ENCODE measurements at places on chromosomes 11 and 22.
A peak's percentile ranks its signal among the peaks of the same experiment; 100 is the strongest.

- DNase-seq = no peak
These were observed 2.2 kb downstream of the LRFN4 start for GRCh38 chr11:66858939-66859685.

DNA sequence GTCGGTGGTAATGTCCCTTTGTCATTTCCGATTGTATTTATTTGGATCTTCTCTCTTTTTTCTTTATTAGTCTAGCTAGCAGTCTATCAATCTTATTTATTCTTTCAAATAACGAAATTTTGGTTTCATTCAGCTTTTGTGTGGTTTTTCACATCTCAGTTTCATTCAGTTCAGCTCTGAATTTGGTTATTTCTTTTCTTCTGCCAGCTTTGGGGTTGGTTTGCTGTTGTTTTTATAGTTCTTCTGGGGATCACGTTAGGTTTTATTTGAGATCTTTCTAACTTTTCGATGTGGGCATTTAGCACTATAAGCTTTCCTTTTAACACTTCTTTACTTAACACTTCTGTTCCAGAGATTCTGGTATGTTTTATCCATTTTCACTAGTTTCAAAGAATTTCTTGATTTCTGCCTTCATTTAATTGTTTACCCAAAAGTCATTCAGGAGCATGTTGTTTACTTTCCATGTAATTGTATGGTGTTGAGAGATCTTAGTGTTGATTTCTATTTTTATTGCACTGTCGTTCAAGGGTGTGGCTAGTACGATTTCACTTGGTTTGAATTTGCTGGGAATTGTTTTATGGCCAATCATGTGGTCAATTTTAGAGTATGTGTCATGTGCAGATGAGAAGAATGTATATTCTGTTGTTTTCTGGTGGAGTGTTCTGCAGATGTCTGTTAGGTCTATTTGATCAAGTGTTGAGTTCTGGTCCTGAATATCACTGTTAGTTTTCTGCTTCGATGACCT lies 7.7 kb upstream of the SCGB1D1 start:
- no peak for DNase-seq

- peak; percentile 67 for DNase-seq
These were observed 373.9 kb upstream of the C11orf87 start for GRCh38 chr11:109048098-109048497.

DNA sequence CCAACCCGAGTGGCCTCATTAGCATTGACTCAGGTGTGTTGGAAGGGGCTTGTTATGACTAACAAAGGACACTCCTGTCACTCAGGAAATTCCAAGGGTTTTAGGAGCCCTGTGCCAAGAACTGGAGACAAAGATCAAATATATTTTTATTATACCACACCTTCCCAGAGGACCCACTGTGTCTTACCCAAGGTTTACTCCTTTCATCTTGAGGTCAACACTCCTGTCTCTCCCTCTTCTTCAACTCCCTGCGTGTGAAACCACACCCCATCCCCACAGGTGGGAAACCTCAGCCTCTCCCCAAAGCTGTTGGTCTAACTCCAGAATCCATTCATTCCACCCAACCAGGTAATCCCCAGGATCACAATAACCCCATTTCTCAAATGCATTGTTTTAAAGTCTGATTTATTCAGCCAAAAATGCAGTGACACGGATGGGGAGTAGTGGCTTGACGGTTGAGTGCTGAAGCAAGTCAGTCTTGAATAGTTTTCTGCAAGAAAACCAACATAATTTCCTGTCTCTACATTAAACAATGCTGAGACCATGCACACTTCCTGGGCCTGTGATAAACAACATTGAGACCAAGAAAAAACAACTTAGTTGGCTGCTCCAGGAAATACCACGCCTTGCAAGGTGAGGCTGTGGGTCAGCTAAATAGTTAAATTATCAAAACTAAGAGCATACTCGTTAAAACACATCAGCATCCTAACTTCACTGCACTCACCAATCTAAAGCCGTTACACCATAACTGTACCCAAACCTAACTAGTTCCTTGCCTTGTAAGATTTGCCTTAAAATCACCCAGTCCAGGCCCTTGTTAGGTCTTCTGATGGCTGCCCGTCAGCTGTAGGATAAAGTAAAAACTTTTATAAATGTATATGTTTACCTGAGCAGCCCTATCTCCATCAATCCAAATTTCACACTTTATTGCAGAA lies 38.5 kb upstream of the SPON1 start:
- no peak for DNase-seq

DNA sequence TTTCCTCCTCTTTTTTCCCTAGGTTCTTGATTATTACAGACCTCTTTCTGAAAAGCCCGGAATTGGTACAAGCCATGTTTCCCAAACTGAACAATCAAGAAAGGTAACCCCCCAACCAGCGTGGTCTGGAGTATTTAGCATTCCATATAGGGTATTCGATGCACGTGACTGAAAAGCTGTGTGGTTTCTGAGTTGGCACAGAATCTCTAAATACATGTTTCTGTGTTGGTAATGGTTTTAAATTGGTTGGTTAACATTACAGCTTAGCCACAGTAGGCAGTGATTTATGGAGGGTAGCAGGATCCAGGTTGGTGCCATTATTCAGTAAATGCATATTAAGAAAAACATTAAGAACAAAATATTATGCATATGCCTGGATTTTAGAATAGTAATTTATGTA lies 46.8 kb downstream of the ATXN10 start:
- peak; percentile 13 for DNase-seq

GRCh38 chr11:27873664-27874063 lies 173.4 kb upstream of the BDNF start:
- no peak for DNase-seq

DNA sequence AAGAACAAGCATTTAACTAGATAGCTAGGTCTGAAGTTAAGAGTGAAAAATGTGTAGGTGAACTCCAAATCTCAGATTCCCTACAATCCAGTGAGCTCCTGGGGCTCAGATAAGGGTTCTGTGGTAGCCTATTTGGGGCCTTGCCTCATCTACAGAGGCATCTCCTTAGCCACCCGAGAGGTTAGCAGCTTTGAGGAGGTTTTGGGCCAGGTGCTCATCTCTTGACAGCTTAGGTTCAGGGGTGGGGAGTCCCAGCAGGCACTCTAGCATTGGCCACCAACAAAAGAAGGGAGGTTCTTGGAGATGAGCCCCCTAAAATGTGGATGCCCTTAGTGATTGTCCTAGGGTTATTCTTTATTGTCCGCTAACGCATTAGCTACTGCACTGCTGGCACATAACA lies 184.4 kb upstream of the B3GAT1 start:
- DNase-seq = no peak

- DNase-seq = no peak
These were observed 264.4 kb downstream of the CTTN start for GRCh38 chr11:70662691-70663098.

DNA sequence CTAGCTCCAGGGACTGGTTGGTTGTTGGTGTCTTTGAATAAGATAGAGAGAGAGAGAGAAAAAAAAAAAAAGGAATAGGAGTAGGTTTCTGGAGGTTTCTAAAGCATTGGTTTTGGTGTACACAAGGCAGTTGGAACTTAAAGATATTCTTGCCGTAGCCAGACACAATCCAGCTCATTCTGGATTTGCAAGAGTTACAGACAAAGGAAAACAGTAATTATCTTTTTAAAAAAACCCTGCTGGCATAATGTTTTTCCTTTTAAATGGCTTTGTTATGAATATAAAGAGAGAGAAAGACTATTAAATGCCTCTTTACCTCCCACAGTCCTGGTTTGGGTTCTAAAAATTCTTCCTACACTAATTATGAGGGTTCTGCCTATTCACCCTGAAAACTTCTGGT lies 120.4 kb upstream of the RAG2 start:
- DNase-seq = no peak

DNA sequence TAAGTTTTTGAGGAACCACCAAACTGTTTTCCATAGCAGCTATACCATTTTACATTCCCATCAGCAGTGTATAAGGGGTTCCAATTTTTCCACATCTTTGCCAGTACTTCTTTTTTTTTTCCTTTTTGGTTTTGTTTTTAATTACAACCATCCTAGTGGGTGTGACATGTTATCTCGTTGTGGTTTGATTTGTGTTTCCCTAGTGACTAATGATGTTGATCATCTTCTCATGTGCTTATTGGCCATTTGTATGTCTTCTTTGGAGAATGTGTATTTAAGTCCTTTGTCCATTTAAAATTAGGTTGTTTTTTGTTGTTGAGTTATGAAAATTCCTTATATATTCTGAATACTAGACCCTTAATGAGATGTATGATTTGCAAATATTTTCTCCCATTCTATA lies 59.3 kb downstream of the STIM1 start:
- no peak for DNase-seq

DNA sequence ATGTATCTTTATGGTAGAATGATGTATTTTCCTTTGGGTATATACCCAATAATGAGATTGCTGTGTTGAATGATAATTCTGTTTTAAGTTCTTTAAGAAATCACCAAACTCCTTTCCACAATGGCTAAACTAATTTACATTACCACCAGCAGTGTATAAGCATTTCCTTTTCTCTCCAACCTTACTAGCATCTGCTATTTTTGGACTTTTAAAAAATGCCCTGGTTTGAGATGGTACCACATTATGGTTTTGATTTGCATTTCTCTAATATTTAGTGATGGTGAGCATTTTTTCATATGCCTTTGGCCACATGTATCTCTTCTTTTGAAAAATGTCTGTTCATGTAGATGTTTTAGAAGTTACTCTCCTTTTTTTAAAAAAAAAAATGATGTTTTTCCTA lies 142.0 kb downstream of the METTL15 start:
- no peak for DNase-seq

GRCh38 chr11:40160418-40160817 lies 1299.0 kb downstream of the LRRC4C start:
- DNase-seq = no peak

GRCh38 chr11:66559142-66559865 lies 9.1 kb downstream of the CTSF start:
- DNase-seq = peak; percentile 10

DNA sequence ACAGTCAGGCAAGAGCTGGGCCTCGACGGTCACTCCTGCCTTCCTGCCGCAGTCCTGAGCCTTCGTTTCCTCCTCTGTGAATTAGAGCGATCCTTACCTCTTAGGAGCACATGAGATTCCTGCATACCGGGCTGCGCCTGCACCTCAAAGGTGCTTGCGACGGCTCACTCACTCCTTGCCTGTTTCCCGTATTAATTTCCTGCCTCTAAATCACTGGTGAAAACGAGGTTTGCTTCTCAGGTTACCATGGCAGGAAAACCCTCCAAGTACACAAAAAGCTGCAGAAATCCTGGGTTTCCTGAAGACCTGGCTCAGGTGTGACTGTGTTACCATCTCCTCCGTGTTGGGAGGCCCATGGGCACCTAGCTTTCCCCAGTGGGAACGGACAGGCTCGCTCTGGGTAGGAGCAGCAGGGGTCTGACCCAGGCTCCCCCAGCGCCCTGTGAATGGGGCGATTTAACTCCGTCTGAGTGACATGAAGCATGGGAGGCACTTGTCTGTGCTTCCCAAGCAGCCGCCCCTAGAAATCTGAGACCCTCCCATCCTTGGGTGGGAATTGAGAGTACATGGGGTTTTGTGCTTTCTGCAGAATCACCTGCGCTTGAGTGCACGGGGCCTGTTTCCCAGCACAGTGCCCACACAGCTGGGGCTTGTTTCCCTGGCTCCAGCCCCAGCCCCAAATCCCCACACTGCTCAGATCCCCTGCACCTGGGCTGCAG lies 64.8 kb downstream of the PHF21B start:
- no peak for DNase-seq

- no peak for DNase-seq
These were observed 99.0 kb downstream of the CASP12 start for GRCh38 chr11:104799251-104799650.

DNA sequence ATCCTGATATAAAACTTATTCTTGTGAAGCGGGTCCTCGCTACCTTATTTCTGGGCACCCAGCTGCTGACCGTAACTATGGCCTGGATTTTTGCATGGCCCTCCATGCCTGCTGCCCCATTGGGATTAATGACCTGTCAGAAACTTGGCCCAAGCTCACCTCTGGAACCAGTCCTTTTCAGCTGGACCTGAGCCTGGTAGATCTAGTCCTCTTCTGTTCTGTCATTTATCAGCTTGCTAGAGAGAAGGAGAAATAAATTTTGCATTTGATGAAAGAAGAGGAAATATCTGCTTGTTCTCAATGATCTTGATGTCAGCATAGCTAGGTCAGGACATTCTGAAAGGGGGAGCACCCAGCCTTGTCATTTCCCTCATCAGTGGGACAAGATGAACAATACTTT lies 387.8 kb upstream of the LARGE1 start:
- no peak for DNase-seq

GRCh38 chr11:118545533-118545932 lies 14.5 kb downstream of the TMEM25 start:
- no peak for DNase-seq

GRCh38 chr22:23132376-23133091 lies 9.3 kb downstream of the RSPH14 start:
- no peak for DNase-seq

GRCh38 chr11:69369945-69370344 lies 76.0 kb downstream of the MYEOV start:
- no peak for DNase-seq

GRCh38 chr11:27241311-27242122 lies 121.5 kb downstream of the CCDC34 start:
- DNase-seq = peak; percentile 97

DNA sequence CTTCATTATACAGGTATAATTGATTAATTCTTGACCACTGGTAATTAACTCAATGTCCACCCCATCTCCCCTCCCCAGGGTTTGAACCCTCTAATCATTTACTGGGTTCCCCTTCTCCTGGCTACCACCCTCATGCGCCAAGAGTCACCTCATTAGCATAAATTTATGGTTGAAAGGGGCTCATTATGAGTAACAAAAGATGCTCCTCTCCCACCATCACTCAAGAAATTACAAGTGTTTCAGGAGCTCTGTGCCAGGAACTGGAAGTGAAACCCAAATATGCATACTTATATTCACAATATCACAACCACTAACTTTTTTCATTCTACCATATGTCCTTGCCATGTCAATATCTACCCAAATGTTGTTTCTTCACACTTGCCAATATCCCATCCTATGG lies 7.8 kb upstream of the STIP1 start:
- DNase-seq = no peak

- peak; percentile 72 for DNase-seq
These were observed 43.7 kb upstream of the SUSD2 start for GRCh38 chr22:24137595-24137994.

DNA sequence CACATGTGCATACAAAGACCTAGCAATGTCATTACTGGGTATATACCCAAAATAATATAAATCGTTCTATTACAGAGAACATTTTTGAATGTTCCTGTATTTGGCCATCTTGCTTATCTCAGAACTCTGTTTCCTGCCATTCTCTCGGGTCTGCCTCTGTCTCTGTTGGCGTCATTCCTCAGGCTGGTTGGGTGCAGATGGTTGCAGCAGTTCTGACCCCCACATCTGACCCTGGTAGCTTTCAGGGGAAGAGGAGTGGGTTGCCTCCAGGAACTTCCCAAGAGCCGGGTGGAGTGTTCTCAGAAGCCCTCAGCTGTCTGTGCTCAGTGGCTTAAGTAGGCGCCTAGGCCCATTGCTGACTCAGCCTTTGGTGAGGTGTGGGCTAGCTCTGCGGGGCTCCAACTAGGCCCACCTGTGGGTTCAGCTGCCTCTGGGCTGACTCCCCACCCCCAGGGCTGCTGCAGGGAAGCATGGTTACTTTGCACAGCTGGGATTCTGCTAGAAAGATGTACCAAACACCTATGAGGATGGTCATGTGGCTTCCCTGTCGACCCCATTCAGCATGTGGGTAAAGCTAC lies 114.0 kb downstream of the TBC1D22A start:
- no peak for DNase-seq
